ENCODE measurements at places on chromosomes 16 and 17.

GRCh38 chr16:68194251-68194650 lies 41.7 kb downstream of the ESRP2 start:
- DNase-seq = no peak

- DNase-seq = no peak
These were observed 361.4 kb upstream of the C16orf82 start for GRCh38 chr16:26705346-26705745.

GRCh38 chr17:82913304-82914043 lies 73.7 kb upstream of the ZNF750 start:
- DNase-seq = no peak

GRCh38 chr17:61253937-61254574 lies 145.6 kb upstream of the TBX2 start:
- DNase-seq = no peak

GRCh38 chr17:80364091-80364691 lies 50.8 kb upstream of the ENDOV start:
- DNase-seq = no peak

- DNase-seq = no peak
These were observed 24.3 kb downstream of the CCL4 start for GRCh38 chr17:36127911-36128310.

GRCh38 chr16:71297341-71297634 lies 8.1 kb upstream of the CMTR2 start:
- no peak for DNase-seq
